ENCODE measurements at places on chromosomes 1 and 21.

DNA sequence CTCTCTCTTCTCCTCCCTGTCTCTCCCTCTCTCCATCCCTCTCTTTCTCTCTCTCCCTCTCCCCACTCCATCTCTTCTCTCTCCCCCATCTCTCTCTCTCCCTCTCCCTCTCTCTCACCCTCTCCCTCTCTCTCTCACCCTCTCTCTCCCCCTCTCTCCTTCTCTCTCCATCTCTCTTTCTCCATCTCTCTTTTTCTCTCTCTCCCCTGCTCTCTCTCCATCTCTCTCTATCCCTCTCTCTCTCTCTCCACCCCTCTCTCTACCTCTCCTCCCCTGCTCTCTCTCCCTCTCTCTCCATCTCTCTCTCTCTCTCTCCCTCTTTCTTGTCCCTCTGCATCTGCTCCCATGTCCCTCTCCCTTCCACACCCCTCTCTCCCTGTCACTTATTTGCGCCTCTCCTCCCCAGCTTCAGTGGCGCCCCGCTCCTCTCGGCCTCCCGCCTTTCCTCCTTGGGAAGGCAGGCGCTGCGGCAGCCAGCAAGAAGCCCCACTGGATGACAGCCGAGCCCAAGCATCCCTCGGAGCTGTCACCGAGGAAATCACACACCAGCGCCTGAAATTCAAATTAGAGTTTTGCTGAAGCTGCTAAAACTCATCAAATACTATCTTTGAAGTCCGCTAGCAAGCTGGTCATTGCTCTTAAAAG lies 15.3 kb upstream of the EPHA8 start:
- no peak for DNase-seq

DNA sequence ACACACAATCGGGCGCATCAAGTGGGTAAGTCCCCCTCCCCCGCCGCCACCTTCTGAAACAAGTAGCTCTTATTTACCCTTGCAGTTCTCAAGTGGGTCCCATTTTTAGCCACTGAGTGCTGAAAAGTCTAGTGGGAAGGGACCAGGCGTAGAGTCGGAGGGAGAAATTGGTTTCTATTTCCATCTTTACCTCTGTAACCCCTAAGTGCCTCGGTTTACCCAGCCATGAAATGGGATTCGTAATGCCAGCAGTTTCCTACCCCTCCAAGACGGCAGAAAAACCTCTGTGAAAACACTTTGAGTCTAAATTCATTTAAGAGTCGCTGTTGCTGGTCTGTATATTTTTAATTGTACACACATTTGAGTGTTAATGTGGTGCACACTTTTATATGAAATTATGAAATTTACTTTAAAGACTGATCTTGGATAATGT lies 928 bp downstream of the TLCD4 start:
- no peak for DNase-seq

DNA sequence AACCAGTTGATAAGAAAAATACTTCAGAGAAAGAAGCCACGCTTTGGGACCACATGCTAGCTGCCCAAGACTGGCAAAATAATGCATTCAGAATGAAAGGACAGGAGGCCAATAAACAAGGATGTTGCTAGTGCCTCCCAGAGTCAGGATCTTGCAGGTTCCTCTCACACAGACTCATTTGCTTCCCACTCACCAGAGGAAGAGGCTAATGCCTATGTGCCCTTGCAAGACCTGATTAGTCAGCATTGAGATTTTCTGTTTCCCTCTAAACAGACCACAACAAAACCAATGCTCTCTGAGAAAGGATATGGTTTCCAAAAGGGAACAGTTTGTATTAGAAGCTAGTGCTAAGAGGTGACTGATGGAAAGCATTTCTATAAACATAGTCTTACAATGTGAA lies 85.7 kb downstream of the NRDC start:
- DNase-seq: no peak

- no peak for DNase-seq
Measured at GRCh38 chr1:241269116-241269515, 87.9 kb downstream of the RGS7 start.

- DNase-seq: no peak
Measured at GRCh38 chr21:34640858-34641257, 25.9 kb upstream of the RCAN1 start.

- no peak for DNase-seq
Measured at GRCh38 chr1:179814546-179814838, 63.1 kb downstream of the TOR1AIP2 start.

DNA sequence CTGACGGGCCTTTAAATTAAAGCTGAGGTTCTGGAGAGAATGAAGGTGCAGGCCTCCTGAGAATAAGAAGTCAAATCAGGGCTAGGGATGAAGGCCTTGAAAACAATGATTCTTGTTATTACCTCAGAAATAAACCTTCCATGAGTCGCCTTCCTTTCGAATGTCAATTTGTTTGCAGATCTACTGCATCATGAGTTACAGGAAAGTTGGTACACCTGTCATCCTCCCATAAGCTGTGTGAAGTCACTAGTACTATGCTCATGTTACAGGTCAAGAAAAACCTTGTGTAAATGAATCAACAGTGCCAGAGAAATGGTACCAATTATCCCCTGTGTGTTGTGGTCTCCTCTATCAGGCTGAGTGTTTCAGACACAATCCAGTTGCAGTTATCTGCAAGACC lies 281.2 kb upstream of the PLXNA2 start:
- no peak for DNase-seq

- no peak for DNase-seq
Measured at GRCh38 chr1:167601442-167602383, 28.3 kb upstream of the RCSD1 start.

- DNase-seq: no peak
Measured at GRCh38 chr21:44418108-44418875, 37.0 kb upstream of the LRRC3 start.

- DNase-seq: no peak
Measured at GRCh38 chr1:204829133-204829825, 41.4 kb upstream of the NFASC start.

DNA sequence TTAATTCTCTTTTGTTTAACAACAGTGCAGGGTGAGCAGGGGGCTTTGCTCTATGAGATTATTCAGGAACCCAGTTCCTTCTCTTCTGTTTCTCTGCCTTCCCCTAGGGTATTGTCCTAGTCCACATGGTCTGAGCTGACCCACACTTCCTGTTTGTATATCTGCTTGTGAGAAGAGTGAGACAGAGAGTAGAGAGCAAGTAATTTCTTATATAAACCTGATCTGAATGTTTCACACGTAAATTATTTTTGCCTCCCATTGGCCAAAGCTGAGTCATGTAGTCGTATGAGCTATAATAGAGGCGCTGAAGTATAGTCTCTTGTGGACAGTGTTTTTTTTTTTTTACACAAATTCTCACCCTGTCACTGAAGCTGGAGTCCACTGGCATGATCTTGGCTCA lies 134.2 kb upstream of the SERTAD4 start:
- no peak for DNase-seq

GRCh38 chr1:12580054-12580887 lies 37.7 kb downstream of the DHRS3 start:
- no peak for DNase-seq

DNA sequence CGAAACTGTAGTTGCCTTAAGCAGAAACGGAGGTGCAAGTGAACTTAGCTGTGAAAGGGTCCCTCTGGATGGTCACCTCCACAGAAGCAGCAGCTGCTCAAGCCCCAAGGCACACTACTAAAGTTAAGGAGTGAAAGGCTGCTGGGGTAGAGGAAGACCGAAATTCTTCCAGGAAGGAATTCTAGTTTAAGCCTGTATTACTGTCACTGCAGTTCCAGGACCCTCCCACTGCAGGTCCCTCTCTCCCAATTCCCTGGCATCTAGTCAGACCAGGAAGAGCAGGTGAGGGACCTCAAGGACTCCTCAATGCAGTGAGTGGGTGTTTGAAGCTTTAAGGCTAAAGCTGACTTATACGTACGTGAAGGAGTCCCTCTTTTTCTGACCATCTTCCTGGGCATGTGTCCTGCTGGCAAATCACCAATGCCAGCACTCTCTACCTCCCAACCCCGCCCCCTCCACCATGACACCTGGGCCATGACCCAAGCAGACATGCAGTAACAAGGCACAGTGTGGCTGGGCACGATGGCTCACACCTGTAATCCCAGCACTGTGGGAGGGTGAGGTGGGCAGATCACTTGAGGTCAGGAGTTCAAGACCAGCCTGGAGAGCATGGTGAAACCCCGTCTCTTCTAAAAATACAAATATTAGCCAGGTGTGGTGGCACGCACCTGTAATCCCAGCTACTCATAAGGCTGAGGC lies 57.2 kb downstream of the TGFBR3 start:
- DNase-seq: no peak

GRCh38 chr1:101044259-101044658 lies 18.7 kb upstream of the DPH5 start:
- no peak for DNase-seq

DNA sequence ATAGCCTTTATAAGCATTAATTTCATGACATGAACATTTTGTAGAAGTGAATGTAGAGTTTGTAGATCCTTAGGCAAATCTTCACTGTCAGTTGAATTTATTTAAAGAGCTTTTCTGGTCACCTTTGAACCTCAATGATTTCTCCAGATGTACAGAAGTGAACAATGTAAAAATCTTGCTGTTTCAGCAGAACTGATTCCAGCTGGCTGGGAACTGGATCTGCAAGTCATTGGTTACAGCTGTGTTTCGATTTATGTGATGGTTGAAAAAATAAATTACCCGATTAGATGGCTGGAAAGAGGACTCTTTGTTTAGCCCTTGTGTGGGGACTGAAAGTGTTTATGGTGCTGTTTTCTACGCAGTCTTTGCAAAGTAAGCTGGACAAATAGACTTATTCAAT lies 849.8 kb downstream of the USP25 start:
- DNase-seq: no peak

DNA sequence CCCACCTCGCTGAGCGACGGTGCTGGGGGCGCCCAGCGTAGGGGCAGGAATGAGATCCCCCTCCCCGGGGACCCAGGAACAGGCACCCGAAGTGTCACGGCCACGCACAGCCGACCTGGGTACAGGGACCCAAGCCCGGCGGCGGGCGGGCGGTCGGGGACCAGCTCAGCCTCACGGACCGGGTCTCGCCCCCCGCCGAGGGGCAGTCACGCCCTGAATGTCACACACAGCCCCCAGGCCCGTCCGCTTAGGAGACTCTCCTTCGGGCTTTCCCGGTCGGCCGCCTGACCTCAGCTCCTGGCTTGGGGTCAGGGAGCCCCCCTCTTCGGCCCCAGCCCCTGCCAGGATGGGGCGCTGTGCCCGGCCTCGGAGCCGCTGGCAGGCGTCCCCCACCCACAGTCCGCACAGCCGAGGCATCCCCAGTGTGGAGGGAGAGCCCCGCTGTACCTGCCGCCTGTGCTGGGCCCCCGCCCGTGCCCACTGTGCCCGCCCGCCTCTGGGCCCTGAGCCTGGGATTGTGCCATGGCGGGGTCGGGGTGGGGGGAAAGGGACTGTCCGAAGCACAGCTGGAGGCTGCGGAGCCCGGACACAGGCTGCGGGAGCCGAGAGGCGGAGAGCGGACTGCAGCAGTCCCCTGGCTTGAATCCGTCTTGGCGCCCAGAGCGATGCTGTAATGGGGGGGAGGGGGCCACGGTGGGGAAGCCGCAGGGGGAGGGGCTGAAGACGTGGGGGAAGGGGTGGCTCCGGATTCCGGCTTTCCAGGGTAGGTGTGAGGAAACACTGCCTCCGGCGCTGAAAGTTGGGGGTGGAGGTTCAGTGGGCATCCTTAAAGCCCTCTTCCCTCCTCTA lies 627 bp upstream of the DLGAP3 start:
- DNase-seq: no peak

- no peak for DNase-seq
Measured at GRCh38 chr1:93083979-93084378, 4.9 kb downstream of the MTF2 start.

DNA sequence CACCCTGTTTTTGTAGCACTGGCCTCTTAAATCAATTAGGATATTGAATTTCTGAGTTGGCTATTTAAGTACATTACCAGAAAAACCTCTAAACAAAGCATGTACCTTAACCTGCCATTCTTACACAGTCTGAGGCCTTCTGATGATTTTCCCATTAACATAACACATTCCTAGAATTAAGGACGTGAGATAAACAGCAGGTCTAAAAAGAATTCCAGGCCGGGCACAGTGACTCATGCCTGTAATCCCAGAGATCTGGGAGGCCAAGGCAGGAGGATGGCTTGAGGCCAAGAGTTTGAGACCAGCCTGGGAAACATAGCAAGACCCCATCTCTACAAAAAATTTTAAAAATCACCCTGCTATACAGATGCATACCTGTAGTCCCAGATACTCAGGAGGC lies 18.0 kb upstream of the LRRC8D start:
- DNase-seq: no peak

GRCh38 chr1:23394181-23394580 lies 24.5 kb upstream of the ZNF436 start:
- DNase-seq: no peak

- DNase-seq: no peak
Measured at GRCh38 chr1:184069675-184070074, 18.1 kb downstream of the TSEN15 start.

DNA sequence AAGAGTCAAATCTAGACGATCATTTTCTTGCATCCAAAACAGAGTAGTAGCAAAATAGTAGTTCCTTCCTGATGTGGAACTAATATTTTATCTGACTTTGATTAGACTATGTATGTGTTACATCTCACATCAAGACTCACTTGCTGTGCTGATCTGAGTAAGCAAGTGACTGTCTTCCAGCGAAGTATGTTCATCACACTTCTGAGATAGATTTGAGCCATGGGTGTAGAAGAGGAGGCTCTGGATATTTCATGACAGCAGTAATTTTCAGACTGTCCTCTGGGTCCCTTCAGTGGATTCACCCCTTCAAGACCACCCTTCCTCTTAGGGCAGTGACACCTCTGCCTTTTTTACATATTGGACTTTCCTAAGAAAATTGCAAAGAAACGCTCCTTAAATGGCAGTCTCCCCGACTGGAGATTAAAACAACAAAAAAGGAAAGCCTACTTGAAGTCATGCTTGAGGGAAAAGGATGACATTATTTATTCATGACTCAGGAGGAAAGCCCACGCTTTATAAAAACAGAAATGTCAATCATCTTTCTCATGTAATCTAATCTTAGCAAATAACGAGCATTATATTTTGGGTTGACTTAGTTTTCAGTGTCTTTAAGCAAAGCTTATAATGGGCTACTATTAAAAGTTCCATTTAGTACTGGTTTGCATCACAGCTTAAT lies 22.8 kb downstream of the ATP1B1 start:
- no peak for DNase-seq

GRCh38 chr1:54754045-54754444 lies 10.3 kb downstream of the PARS2 start:
- DNase-seq: no peak
